Fibroblast of lung (primary cell): ENCODE measurements at places on chromosomes 11 and 22. TPM values are rescaled to one million over a fixed set of nuclear protein-coding genes. Genes with fewer than 3 reads are reported as not detected.

- no peak for DNase-seq
These were observed 296.6 kb downstream of the TBC1D22A start for GRCh38 chr22:47059076-47059475.

- DNase-seq: no peak
These were observed 23.2 kb downstream of the MFNG start for GRCh38 chr22:37462983-37463382.

- DNase-seq: no peak
These were observed 78.7 kb downstream of the SERGEF start for GRCh38 chr11:17934194-17934593.

- no peak for DNase-seq
These were observed 24.2 kb upstream of the ST3GAL4 start for GRCh38 chr11:126331286-126331685.

GRCh38 chr11:87722756-87723565 lies 452.3 kb downstream of the RAB38 start:
- peak; percentile 10 for DNase-seq

GRCh38 chr11:3058753-3059664 lies 1.8 kb upstream of the CARS1 start:
- peak; percentile 86 for DNase-seq

DNA sequence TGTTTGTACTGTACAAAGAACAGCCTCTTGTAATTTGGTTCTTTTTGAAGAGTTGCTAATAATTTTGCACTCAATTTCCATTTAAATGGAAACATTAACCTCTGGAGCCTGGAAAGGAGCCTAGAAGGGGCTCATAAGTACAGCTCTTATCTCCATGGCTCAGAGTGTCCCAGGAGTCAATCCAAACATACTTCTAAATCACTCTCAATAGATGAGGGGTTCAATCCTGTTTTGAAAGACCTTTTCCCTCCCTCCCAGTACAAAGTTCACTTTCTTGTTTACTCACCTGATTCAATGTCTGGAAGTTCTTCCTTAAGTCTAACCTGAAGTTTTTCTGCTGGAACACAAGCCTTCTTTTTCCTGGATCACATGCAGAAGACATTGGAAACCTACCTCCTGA lies 273.0 kb upstream of the PLET1 start:
- DNase-seq: no peak

DNA sequence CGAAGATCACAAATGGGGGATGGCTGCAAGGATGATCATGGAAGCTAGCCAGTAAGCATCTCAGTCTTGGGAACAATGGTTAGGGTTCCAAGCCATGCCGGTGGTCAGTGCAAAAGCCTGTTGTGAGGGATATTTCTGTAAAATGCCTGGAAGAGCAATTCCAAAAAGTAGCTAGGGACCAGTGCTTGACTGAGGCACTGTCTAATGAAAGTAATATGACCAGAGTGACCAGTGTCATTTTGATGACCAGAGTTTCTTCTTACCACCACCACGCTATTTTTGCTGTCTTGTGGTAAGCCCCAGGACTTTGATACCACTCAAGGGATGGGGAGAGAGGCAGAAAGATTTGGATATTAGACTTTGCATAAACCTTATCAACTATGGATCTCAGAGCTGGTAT lies 18.4 kb downstream of the GDPD4 start:
- DNase-seq: no peak

- no peak for DNase-seq
These were observed 45.2 kb downstream of the SC5D start for GRCh38 chr11:121337740-121338272.

DNA sequence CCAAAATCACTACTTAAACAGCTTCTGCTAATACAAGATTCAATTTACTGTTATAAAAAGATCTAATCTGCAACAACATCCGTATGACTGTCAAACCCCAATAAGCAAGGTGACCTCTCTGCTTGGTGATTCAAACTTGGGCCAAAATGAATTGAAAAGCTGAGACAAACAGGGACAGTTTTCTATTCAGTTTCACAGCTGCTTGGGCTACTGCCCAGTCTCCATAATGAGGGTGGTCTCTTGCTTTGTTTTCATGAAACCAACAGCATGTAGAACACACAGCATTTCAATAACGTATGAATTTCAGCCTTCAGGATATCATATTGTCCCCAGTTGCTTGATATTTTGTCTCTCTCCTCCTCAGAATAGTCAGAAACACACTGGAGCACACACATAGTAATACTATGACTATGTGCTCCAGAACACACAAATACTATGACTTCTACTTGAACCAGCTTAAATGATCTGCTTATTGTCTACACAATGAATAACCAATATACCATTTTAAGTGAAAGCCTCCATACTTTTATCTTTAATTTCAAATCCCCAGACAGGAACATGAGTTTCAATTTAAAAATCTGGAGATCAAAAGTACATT lies 285.0 kb downstream of the TTC28 start:
- no peak for DNase-seq

DNA sequence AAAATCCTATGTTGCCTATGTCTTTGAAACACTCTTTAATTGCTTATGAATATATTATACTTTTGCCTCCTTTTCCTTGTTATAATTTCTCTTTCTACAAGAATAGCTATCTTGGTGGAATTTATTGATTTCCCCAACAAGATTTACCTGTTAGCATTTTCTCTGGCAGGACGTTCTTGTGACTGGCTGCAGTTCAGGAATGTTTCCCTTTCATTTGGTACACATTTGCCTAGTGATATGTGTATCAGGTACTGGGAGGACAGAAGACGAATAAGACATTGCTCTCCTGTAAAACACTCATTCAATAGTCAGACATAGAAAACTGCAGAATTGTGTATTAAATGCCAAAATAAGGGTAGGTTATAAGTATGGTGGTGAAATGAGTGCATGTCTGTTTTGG lies 279.9 kb downstream of the FAT3 start:
- DNase-seq: no peak

GRCh38 chr11:44451706-44452105 lies 113.8 kb upstream of the CD82 start:
- DNase-seq: no peak

DNA sequence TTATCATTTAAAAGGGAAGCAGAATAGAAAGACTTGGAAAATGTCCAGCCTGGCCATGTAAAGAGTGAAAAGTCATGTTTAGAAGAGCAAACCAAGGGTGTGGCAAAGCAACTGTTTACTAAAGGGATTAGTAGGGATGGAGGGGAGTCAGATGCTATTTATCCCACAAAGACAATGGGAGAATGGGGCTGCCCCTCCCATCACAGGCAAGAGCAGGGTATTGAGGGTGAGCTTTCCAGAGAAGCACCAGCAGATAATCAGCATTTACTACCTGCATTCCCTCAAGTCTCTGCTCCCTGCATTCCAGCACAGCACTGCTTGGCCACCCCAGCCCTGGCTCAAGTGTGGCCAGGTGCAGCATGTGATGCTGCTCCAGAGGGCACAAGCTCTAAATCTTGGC lies 18.5 kb upstream of the QSER1 start:
- no peak for DNase-seq

GRCh38 chr11:39425226-39425625 lies 2034.2 kb downstream of the LRRC4C start:
- no peak for DNase-seq

GRCh38 chr22:26568207-26568706 lies 21.7 kb downstream of the TPST2 start:
- peak; percentile 26 for DNase-seq

DNA sequence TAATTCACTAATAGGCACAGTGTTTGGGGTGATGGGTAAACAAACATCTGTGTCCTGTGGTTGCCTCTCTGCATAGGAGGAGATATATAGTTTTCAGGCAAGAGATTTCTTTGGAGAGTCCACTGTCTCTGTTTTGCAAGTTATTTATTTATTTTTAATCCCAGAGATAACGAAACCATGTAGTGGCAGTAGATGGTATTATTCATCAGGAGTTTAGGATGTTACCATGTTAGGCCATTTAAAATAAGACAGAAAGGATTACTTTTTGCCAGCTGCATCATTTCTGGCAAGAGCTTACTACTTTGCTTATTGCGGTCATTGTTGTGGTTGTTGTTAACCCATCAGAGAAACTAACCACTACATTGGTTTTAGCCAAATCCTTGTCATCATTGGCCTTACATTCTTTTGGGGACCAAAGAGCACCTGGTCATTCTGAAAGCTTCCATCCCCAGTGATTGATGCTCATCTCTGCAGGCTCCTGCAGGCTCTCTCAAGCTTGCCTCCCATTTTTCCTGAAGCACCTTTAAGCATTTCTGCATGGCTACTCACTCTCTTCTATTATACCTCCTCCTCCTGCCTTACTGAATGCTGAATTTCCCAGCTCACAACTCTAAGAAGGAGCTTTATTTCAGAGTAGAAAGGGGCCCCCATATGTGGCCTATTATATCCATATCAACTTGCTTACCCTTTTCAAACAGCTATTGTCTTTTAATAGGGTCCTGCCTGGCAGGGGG lies 84.4 kb downstream of the CSTPP1 start:
- peak; percentile 42 for DNase-seq

GRCh38 chr11:449889-450808 lies at the start of gene PTDSS2:
PTDSS2 (plus strand) TSS chr11:450279; CDS start chr11:450456, 177 bp downstream.
- DNase-seq: peak; percentile 96

GRCh38 chr11:20731676-20732215 lies 62.4 kb downstream of the NELL1 start:
- no peak for DNase-seq

- no peak for DNase-seq
These were observed 101.1 kb upstream of the IGLL5 start for GRCh38 chr22:22786301-22787115.

GRCh38 chr22:48834404-48834803 lies 993.3 kb downstream of the BRD1 start:
- no peak for DNase-seq

GRCh38 chr11:77036398-77036797 lies 2.2 kb downstream of the B3GNT6 start:
- no peak for DNase-seq

- DNase-seq: no peak
These were observed 11.1 kb downstream of the MRPL17 start for GRCh38 chr11:6671991-6672390.

DNA sequence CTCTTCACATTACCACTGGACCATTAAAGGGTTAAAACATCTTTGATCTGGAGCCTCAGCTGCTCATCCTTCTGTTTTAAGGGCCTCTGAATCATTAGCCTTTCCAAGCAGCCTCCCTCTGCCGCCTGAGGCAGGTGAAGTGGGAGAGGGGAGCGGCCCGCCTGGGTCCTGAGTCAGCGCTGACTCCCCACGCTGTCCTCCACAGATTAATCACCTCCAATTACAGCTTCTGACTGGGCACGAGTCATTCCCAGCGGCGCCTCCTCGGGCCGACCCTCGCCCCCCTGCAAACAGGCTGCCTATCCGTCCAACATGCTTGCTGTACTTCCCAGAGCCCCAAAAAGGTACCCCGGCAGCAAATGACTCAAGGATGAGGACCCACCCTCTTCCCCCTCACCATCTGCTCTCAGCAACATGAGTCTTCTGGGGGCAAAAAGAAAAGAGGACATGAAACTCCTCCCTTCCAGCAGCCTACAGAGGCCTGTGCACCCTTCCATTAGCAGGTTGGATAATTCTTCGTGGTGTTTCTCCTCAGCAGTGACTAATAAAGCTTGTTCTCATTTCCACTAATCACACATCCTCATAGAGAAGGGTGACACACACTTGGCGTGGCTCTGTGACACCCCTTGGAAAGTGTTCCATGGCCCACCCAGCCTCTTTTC lies 44.3 kb upstream of the JAM3 start:
- DNase-seq: peak; percentile 73

DNA sequence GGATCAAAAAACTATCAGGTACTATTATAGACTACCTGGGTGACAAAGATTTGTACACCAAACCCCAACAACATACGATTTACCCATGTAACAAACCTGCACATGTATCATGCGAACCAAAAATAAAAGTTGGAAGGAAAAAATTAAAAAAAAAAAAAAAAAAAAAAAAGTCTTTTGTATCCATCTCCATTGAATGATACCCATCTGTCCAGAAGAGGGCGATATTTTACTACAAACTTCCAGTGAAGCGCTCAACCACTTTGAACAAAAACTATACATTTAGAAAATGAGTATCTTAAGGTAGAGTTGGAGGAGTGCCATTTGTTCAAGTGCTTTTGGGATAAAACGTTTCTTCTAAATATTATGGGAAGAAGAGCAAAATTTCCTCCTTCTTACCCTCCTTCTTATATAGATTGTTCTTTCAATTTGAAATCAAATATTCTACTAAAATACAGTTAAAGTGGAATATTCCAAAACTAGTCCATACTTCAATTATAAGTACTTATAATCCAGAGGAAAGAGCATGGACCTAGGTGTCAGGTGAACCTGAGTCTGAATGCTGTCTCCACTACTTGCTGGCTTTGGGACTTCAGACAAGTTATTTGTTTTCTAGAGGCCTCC lies 23.3 kb downstream of the ARL14EP start:
- DNase-seq: peak; percentile 74

DNA sequence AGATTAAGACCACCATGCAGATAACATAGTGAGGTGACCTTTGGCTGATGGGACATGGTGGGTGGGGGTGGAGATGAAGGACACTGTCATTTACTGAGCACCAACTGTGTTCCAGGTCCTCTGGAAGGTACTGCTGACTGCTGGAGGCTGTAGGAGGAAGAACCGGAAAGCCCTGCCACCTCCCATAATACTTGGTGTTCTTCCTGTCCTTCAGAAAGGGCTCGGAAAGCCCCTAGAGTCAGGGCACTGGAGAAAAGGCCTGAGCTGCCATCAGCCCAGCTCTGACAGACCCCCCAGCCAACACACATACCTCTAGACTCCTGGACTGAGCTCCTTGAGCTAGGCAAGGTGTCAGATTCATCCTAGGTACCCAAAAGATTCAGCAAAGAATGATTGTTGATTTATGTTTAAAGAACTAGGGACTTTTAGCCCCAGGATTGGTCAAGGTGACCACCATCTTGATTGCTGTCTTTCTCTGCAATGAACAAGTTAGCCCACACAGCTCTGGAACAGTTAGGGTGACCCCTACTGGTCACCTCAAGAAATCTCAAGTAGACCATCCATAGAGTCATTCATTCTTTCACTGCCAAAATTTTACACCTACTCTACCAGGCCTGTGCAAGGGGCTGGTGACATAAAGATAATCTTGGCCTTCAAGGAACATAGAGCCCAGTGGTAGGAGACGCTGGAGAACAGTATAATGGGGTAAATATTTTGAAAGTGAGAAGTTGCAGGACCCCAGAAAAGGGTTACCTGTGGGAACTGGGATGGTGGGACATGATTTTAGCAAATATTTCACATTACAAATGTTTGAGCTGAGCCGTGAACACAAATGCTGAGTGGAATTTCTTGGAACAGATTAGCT lies 39.4 kb downstream of the IRAG1 start:
- peak; percentile 59 for DNase-seq

GRCh38 chr11:132140056-132140455 lies 769.6 kb downstream of the NTM start:
- no peak for DNase-seq

- no peak for DNase-seq
These were observed 12.6 kb downstream of the IL10RA start for GRCh38 chr11:117998664-117999353.

GRCh38 chr11:63563201-63564055 lies at the start of gene PLAAT2:
PLAAT2 (minus strand) TSS chr11:63563379; CDS start chr11:63563324, 55 bp downstream.
- no peak for DNase-seq

GRCh38 chr11:20444535-20444934 lies 57.0 kb downstream of the PRMT3 start:
- DNase-seq: no peak

KCNJ4 gene
- polyA plus RNA-seq: not detected in 2 replicates

OR51B2 gene
- polyA plus RNA-seq: not detected in 2 replicates

LRRC74B gene
- polyA plus RNA-seq: not detected in 2 replicates

OVOL1 gene
- not detected in 2 replicates for polyA plus RNA-seq

KCNQ1 gene
- polyA plus RNA-seq: not detected in 2 replicates

PHF5A gene
- 61.5 and 82.7 TPM in 2 replicates for polyA plus RNA-seq

MYEOV gene
- 7.3 and 11.7 TPM in 2 replicates for polyA plus RNA-seq

TTLL1 gene
- 11.7 and 15.8 TPM in 2 replicates for polyA plus RNA-seq

COMMD9 gene
- 56.1 and 77.9 TPM in 2 replicates for polyA plus RNA-seq
